ENCODE measurements at places on chromosomes 16 and 17. TPM values are rescaled to one million over a fixed set of nuclear protein-coding genes. Genes with fewer than 3 reads are reported as not detected.

GRCh38 chr17:55911186-55911585, 160.3 kb downstream of the PCTP start:
- DNase-seq: no peak

GRCh38 chr16:73047536-73048291, at the start of gene ZFHX3:
Gene ZFHX3, minus strand, starts transcription at chr16:73048128. Its CDS starts 87,983 bp downstream, at chr16:72960145.
- DNase-seq: peak; percentile 77

DNA sequence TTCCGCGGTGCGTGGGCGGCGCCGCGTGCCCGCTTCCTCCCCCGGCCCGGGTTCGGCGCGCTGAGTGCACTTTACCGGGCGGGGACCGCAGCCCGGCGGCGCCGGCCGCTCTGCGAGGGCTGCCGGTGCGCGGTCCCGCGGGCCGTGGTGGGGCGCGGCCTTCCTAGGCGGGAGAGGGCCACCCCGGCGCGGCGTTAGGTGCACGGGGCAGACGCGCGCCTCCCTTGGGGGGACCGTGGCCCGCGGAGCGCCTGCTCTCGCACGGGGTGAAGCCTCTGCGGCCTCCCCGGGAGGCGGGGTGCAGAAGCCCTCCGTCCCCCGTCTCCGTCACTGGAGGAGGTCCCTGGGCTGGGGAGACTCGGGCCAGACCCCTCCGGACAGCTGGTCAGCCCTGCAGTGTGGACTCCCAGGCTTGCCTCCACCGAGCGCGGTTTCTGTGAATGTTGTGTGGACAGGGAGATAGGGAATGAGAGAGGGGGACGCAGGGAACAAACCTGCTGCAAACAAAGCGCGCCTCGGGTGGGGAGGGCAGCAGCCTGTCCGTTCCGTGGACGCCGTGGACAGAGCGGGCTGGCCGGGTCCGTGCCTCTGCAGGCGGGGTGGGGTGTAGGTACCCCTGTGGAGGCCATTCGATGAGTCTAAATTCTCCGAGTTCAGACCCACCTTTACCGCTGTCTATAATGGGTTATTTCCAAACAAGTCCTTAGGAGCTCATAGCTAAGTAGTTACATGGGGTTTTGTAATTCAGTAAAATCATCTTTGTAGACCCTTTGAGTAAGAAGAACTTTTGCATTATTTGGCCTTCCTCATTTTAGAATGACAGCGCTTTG, 721 bp downstream of the TBCD start:
- DNase-seq: no peak

The IRF8 gene
- 15.6 TPM for total RNA-seq

The STAC2 gene
- total RNA-seq: 5.9 TPM

GRCh38 chr17:38460082-38460715, 31.9 kb downstream of the ARHGAP23 start:
- no peak for DNase-seq
